ENCODE measurements at places on chromosomes 5 and 9. TPM values are rescaled to one million over a fixed set of nuclear protein-coding genes. Genes with fewer than 3 reads are reported as not detected.

The MYOZ3 gene
- total RNA-seq: 11.6 TPM

The SPINK7 gene
- not detected for total RNA-seq

DNA sequence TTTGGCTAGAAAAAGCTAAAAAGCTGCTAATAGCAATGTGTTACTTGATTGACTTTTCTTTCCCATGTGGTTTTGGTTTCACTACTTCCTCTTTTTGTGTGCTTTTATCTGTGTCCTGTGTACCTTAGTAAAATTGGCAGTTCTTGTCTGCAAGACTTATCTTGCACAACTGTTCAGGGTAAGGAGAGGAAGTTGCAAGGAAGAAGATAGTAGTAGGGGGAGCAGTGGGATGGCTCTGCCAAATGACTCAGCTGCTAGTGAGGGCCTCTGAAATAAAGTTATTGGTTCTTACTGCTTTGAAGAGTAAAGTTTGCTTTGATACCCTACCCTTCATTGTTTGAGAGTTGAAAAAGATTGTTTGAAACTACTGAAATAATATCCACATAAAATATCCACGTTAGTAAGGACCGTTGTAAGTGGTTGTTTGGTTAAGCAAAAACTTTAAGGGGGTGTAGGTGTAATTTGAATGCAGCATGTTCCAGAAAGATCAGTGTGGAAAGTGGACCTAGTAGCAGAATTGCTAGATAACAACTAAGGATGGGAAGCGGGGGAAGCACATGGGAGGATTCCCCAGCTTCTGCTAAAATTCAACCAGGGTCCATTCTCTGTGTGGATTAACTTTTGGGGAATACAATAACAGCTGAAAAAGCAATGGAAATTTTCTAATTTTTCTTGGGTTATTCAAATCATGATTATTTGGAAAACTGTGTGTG is 123.5 kb downstream of the SCAMP1 start:
- DNase-seq: no peak

DNA sequence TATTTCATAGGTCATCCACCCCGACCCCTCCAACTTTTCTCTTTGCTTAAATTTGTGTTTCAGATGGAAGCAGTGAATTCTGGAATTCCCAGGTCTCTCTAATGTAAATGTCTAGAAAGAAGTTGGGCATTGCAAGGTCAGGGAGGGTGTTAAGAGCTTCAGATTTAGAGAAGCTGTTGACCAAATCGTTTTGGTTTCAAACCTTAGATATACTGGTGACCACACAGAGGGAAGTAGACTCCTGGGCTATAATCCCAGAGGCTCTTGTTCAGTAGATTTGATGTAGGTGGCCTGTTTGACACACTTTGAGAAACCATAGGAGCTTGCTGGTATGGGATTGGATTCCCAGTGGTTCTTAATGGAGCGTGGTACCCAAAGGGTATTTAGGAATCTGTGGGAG is 137.3 kb upstream of the KLF9 start:
- DNase-seq: no peak

GRCh38 chr5:31913808-31914207 is 260.3 kb downstream of the GOLPH3 start:
- no peak for DNase-seq

- no peak for DNase-seq
Measured at GRCh38 chr5:35880156-35880555, 23.5 kb downstream of the IL7R start.

The SPINK6 gene
- total RNA-seq: not detected

DNA sequence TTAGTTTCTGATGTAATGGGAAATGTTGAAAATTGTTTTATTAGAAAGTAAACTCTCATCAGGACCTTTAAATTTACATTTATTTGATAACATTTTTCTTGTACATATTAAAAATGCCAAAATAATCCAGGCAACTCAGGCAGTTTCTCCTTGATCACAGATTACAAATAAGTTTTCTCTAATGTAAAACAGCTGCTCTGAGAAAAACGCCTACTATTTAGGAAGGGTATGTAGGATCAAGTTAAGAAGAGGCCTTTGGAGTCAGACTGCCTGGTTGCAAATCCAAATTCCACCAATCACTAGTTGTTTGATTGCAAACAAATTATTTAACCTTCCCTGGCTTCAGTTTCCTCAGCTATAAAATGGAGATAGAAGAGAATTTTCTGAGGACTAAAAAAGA is 610.8 kb downstream of the PDE4D start:
- DNase-seq: no peak

GRCh38 chr5:55853041-55853670 is 2.0 kb downstream of the IL31RA start:
- DNase-seq: no peak

GRCh38 chr9:135877791-135878527 is 29.4 kb downstream of the CAMSAP1 start:
- no peak for DNase-seq
